ENCODE measurements at places on chromosomes 7 and 10. TPM values are rescaled to one million over a fixed set of nuclear protein-coding genes. Genes with fewer than 3 reads are reported as not detected.

Gene CDH23
- not detected for total RNA-seq

Gene OR6B1
- not detected for total RNA-seq

Gene NEUROG3
- total RNA-seq, result not detected

Gene CALML3
- total RNA-seq, result not detected

Gene MRPS24
- total RNA-seq, result 165 TPM

Gene FKBP6
- total RNA-seq, result not detected

Gene COBL
- total RNA-seq, result 0.39 TPM

Gene MYO3A
- total RNA-seq, result not detected

Gene DNA2
- 6.5 TPM for total RNA-seq

Gene ACSM6
- total RNA-seq, result not detected

Gene OPN1SW
- total RNA-seq, result not detected

Gene CCT6A
- 120 TPM for total RNA-seq

Gene BICC1
- total RNA-seq, result 37.6 TPM

Gene FAM24B
- 2.2 TPM for total RNA-seq

Gene CYP51A1
- 46.6 TPM for total RNA-seq

Gene ANKRD30A
- not detected for total RNA-seq

Gene SPDYE6
- not detected for total RNA-seq
